ENCODE measurements at places on chromosomes 7 and 10. TPM values are rescaled to one million over a fixed set of nuclear protein-coding genes. Genes with fewer than 3 reads are reported as not detected.

DNA sequence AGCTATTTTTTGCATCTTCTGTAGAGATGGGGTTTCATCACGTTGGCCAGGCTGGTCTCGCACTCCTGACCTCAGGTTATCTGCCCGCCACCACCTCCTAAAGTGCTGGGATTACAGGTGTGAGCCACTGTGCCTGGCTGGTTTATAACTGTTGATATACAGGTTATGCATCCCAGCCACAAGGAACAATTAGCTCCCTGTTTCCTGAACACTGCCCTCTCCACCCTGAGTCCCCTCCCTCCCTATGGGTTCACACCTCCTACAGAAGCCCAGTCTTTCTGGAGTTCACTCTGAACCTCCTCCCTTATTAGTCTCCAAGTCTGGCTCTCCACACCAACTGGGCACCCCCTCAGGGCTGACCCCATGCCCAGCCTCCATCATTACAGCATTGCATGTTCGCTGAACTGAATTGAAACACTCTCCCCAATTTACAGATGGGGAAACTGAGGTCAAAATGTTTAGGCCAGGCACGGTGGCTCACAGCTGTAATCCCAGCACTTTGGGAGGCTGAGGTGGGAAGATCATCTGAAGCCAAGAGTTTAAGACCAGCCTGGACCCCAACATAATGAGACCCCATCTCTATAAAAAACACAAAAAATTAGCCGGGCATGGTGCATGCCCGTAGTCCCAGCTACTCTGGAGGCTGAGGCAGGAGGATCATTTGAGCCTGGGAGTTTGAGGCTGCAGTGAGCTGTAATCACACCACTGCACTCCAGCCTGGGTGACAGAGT, 1.7 kb upstream of the CLIP2 start:
- H3K27ac ChIP-seq: no peak overlapping the region
- no peak for DNase-seq
- H3K4me1 ChIP-seq: no peaks in the 10 kb centered on the region
- H3K36me3 ChIP-seq: no peaks in the 10 kb centered on the region

DNA sequence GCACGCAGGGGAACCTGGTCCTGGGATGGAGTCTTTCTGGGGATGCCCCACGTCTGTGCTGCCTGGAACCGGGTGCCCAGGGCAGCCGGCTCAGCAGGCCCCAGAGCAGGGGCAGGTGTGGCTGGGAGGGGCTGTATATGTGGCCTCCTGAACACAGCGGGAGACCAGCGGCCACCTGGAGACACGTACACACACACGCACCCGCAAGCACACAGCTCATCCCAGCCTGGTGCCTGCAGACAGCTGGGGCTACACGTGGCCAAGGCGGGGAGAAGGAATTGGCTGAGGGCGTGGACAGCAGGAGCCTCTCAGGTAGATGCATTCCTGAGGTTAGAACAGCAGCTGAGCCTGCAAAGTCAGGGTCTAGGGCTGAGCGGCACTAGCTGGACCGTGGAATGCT, 14.0 kb downstream of the ADAM8 start:
- peaks cover 32% of the 10 kb centered on the region for H3K4me1 ChIP-seq
- no peak overlapping the region for H3K27ac ChIP-seq
- H3K4me3 ChIP-seq: no peak overlapping the region
- H3K27me3 ChIP-seq: no peaks in the 10 kb centered on the region
- DNase-seq: no peak
- no peaks in the 10 kb centered on the region for H3K36me3 ChIP-seq

- H3K4me1 ChIP-seq: no peaks in the 10 kb centered on the region
- DNase-seq: no peak
- H3K36me3 ChIP-seq: no peaks in the 10 kb centered on the region
- H3K4me3 ChIP-seq: no peak overlapping the region
- no peaks in the 10 kb centered on the region for H3K27me3 ChIP-seq
- H3K27ac ChIP-seq: no peak overlapping the region
Measured at GRCh38 chr10:29266641-29267040, 22.2 kb upstream of the LYZL1 start.

- DNase-seq: peak; percentile 76
- H3K4me3 ChIP-seq: peak overlapping the region; percentile 54
- peak overlapping the region; percentile 48 for H3K27ac ChIP-seq
Measured at GRCh38 chr7:1086588-1087464, 1.1 kb upstream of the GPER1 start.

DNA sequence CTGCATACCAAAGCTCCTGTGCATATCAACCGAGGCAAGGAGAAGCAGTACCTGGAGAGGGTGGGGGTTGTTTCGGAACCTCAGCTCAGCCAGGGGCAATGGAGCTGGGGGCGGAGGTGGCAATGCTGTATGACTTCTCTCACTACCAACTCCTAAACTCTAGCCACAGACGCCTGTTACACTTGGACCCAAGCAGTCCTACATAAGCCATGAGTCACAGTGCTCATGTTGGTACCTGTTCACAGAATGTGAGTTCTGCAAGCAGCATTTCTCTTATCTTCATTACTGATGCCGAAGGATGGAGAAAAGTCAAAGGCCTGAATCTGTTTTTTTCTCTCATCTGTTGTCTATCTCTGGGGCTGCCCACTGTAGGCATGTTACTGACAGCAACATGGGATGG, 3.2 kb upstream of the RAB18 start:
- H3K27me3 ChIP-seq: no peaks in the 10 kb centered on the region
- H3K4me3 ChIP-seq: no peak overlapping the region
- no peaks in the 10 kb centered on the region for H3K36me3 ChIP-seq
- no peak for DNase-seq
- H3K27ac ChIP-seq: no peak overlapping the region
- H3K4me1 ChIP-seq: peaks cover 6% of the 10 kb centered on the region

Gene TNRC18
- 37.7 TPM for total RNA-seq

DNA sequence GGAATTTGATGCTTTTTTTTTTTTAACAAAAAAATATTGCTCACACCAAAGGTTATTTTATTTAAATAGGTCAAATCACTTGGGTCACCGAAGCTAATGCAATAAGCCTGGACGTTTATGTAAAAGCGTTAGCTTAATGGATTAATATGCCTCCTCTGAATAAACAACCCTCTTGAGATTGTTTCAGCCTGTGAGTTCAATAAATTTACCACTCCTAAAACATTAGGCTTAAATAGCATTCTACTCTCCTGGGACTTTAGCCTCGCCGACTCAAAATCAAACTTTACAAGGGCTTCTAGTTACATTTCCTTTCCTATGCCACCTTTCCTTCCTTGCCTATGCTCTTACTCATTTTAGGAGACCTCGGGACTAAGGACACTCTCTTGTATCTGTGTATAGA, 79.3 kb downstream of the DNAJB9 start:
- H3K27ac ChIP-seq: no peak overlapping the region
- H3K4me1 ChIP-seq: no peaks in the 10 kb centered on the region
- H3K27me3 ChIP-seq: no peaks in the 10 kb centered on the region
- no peak for DNase-seq
- no peak overlapping the region for H3K4me3 ChIP-seq

- no peak overlapping the region for H3K27ac ChIP-seq
- DNase-seq: no peak
- H3K36me3 ChIP-seq: peaks cover 51% of the 10 kb centered on the region
- H3K27me3 ChIP-seq: no peaks in the 10 kb centered on the region
Measured at GRCh38 chr7:105640956-105641810, 59.9 kb upstream of the EFCAB10 start.

DNA sequence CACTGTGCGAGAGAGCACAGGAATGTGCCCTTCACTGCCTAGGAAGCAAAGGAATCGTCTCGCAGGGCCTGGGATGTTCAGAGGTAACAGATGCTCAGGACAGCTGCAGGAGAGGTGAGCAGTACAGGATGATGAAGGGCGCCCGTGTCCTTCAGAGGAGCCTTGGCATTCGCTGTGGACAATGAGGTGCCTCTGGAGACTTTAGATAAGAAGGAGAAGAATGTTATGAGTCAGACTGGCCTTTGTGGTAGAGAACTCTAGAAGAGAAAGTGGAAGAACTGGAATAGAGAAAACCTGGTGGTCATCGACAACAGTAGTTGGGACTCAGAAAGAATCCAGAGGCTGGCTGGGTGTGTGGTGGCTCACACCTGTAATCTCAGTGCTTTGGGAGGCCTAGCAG, 64.4 kb upstream of the LEP start:
- H3K4me1 ChIP-seq: no peaks in the 10 kb centered on the region
- H3K36me3 ChIP-seq: no peaks in the 10 kb centered on the region
- no peak overlapping the region for H3K27ac ChIP-seq
- H3K4me3 ChIP-seq: no peak overlapping the region

All from heart left ventricle (tissue), 16 donors.